ENCODE measurements at places on chromosomes 2 and 18.
A peak's percentile ranks its signal among the peaks of the same experiment; 100 is the strongest.

- no peak for DNase-seq
These were observed 117.8 kb downstream of the ATAD2B start for GRCh38 chr2:23809150-23809549.

GRCh38 chr18:59145055-59145454 lies 5.4 kb downstream of the SEC11C start:
- no peak for DNase-seq

DNA sequence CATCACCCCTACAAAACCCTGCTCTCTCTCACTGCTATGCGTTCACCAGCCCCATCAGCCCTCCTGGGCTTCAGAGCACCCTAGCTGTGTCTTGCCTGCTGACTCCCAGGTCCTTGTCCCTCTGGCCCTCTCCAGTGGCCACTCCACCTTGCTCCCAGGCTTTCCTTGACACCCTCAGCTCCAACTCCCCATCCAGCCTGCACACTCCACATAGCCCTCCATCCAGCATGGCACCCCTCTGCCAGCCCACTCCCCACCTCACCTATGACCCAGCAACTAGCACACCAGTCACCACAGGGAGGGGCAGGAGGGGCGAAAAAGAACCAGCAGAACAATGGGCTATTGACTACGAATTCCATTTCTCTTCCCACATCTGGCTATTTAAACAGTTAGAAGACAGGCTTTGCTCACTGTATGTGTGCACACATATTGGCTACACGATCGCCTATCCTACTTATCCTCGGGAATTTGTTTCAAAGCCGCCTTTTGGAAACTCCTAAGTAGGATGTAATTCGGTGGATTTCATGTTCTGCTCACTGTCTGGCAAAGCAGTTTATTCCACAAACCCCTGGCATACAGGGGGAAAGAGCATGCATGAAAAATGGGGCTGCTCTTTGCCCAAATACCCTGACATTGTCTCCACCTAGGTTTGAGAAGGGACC lies 195.3 kb downstream of the SMAD2 start:
- DNase-seq: no peak

DNA sequence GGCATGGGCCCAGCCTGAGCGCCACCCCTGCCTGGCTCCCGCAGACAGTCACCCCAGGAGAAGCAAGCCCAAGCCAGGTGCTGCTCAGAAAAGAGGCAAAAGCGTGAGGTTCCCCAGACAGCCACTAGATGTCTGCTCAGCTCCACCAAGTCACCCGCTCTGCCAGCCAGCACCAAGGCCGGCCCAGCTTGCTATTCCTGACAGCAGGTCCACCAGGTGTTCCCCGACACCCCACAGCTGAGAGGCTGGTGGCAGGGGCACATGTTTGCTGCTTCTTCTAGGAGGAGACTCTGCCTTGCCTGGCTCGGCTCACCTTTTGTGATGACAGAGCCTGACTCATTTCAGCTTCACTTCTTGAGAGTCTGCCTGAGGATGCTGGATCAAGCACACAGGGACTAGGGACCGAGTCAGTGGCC lies 206.7 kb downstream of the MGAT5 start:
- peak; percentile 87 for DNase-seq

DNA sequence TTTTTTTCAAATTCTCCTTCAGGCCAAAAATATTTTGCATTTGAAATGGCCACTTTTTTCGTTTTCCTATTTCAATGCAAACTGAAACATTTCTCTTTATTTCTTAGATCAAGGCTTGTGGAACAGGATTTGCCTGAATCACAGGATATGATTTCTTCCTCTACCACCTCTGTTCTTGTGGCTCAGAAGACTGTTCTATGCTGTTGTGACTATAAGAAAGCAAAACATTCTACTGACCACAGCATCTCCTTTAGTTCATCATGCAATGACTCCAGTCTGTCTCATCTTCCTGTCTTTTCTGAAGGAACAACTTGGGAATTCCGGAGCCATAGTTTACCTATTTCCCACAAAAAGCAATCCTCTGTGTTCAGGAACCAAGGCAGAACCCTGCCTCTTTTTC lies 16.2 kb upstream of the ZNF512 start:
- no peak for DNase-seq

DNA sequence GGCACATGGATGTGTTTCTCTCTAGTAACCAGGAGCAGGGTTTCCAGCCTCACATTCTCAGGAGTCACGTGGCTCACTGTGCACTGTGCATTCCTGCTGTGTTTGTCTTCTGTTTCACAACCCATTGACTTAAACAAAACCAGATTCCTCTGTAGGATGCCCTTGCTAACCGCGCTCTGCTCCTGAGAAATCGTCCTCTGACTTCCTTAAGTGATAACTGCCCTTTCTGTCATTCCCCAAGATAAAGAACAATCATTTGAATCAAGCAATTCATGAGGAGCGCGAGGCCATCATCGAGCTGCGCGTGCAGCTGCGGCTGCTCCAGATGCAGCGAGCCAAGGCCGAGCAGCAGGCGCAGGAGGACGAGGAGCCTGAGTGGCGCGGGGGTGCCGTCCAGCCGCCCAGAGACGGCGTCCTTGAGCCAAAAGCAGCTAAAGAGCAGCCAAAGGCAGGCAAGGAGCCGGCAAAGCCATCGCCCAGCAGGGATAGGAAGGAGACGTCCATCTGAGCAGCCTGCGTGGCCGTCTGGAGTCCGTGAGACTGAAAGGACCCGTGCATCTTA lies 60.2 kb downstream of the RALBP1 start:
- no peak for DNase-seq
